ENCODE measurements at places on chromosomes 1 and 21.

DNA sequence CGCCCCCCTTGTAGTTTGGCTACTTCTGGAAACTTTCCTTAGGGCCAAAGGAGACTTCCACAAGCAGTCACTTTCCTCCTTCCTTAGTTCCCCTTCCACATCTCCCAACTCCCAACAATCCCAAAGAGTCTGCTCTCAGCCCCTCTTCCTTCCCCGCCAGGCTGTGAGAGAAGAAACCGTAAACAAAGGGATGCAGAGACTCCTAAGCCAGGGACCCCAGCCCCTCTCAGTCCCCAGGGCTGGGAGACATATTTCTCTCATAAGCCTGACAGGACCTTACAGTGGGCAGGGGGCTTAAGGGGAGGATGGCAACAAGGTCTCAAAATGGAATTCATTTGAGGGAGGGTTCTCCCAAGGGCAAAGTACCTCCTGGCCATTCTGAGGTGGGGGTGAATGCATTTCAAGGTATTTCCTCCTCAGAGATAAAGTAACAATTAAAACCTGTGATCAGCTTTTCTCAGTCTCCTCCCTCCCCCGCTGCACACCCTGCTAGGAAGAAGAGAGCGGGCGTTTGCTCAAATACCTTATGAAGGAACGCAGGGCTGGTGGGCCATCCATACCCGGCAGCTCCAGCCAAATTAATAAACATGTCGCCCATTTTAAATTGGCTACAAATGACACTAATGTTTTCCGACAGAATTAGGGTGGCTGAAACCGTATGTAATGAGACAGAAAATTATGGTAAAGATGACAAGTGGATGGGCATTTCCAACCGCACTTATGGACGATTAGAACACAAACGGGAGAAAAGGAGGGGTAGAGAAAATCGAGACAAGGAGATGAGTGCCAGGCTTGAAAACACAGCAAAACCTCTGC is 4.0 kb downstream of the BARHL2 start:
- DNase-seq, result no peak

DNA sequence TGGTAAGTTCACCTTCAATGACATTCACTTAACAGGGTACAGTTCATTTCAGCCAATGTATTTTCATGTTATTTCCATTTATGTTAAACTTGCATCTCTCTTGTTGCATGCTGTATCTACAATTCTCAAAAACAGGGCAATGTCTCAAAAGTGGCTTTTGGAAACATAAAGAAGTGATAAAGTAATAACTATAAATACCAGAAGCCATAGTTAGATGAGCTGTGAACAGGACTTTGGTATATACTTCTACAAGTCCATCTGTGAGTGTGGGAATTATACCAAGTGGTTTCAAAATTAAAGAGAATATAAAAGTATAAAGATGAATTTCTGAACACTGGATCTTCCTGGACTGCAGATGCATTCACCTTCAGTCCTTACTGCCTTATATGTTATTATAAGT is 585.4 kb upstream of the PBX1 start:
- DNase-seq, result no peak

DNA sequence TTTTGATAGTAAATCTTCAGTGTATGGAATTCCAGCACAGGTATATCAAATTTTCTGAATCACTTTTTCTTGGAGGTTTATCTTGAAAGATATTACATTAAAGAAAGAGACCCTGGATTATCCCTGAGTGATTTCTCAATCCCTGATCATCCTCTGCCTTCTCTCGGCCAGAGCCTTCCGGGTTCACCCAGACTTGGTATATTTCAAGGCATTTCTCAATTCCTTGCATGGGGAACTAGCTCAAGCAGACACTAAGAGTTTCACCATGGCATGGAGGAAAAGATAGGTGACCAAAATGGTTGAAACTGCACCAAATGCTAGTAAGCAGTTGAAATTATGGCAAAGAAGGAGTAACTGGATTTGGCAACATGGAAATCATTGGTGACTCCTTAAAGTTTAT is 5.7 kb downstream of the VAMP4 start:
- DNase-seq, result no peak

- DNase-seq, result no peak
Observed at GRCh38 chr1:48263041-48263440, 40.5 kb downstream of the SLC5A9 start.

DNA sequence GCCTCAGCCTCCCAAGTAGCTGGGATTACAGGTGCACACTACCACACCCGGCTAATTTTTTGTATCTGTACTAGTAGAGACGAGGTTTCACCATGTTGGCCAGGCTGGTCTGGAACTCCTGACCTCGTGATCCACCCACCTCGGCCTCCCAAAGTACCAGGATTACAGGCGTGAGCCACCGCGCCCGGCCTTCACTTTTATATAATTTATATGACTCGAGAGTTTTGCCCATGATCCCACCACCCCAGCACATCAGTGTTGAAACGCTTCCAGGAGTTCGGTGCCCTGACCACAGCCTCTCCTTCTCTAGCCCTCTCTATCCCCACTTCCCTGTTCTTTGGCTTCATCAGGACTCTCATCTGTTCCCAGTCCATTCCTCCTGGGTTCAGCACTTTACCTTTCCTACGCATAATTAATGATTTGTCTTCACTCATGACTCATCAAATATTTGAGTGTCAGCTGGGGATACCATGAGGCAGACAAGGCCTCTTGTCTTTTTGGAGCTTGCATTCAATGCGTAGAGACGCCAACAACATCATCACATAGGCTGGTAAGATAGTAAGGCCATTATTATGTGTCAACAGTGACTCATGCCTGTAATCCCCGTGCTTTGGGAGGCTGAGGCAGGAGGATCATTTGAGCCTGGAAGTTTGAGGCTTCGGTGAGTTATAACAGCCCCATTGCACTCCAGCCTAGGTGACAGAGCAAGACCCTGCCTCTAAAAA is 1.4 kb downstream of the PMF1 start:
- DNase-seq, result no peak

Data from LNCaP clone FGC (cell line).